ENCODE measurements at places on chromosomes 11 and 22.
A peak's percentile ranks its signal among the peaks of the same experiment; 100 is the strongest.

- DNase-seq, result no peak
Observed at GRCh38 chr11:34351687-34352469, 5.9 kb downstream of the ABTB2 start.

DNA sequence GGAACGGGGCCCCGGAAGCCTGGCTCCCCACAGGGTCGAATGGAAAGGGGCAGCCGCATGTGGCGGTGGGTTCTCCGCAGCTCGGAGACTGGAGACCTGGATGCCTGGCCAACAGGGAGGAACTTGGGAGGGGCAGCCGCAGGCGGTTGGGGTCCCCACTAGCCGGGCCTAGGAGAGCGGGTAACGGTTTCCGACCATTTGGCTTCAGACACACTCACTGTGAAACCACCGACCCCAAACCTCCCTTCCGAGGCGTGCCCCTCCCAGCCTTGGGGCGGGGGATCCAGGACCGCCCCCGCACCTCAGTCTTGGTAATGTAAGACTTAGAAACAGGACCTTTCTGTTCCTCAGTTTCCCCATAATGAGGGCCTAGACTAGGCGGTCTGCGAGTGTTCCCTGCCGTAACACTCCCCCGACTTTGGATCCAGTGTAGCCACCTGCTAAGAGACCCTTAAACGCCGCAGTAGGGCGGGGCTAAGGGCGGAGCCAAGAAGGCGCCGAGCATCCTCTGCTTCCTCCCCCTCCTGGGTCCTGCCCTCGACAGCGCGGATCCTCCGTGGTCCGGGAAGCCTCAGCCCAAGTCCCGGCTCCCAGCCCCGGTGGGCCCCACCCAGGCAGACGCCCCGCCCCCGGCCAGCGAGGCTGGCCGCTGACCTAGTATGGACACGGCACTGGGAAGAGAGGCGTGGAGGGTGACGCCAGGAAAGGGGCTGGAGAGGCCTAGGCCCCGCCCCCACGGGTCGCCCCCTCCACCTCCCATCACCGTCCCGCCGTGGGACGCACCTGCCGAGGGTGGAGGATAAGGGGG, 1.8 kb upstream of the RASGRP2 start:
- DNase-seq, result peak; percentile 67

DNA sequence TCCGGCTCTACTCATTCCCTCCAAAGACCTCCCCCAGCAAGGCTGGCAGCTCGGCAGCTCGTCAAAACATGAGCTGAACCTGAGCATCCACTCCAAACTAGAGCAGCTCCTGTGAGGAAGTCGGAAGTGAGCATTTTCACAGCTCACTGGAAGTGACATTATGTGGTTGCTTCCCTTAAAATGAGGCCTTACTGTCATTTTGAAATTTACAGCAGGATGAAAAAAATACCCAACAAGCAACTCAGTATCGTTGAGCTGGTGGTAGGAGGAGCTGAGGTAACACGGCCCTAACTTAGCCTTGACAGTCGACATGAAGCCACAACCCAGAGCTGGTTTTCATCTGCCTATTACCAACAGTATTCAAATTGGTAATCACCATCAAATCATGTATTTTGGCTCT, 38.0 kb upstream of the ARFGAP3 start:
- no peak for DNase-seq

DNA sequence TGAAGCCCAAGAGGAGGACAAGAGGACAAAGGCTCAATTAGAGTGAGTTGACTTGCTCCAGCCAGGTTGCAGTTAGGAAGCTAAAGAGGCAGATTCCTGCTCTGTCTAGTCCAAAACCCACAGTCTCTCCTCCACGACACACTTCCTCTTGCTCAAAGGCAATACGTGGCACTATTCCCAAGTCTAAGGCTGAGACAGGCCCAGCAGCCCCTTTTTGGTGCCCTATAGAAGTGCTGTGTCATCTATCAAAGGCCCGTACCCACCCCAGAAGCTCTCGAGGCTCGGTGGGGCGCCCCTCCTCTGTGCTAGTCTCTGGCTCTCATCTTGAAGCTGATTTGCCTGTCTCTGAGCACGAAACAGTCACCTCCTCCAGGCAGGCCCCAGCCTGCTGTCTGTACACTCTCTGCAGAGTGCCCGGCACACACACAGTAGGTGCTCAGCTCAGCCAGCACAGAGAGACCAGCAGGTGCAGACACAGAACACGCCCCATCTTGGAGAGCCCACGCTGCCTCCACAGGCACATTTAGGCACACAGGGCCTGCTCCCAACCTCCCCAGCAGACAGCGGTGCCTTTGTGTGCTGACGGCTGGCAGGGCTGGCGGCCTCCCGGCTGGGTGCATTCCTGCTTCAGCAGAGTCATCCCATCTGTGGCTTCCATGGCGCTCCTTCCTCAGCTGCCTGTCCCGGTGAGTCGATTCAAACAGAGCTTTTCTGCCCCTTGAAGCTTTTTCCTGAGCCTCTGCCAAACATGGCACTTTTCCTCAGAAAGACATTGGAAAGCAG, 52.8 kb downstream of the MYH9 start:
- peak; percentile 89 for DNase-seq

- DNase-seq, result no peak
Observed at GRCh38 chr22:18111759-18112330, 1.2 kb downstream of the TUBA8 start.

GRCh38 chr11:13276832-13277767, 490 bp upstream of the BMAL1 start:
- peak; percentile 90 for DNase-seq

GRCh38 chr11:114159802-114160632, 100.5 kb downstream of the ZBTB16 start:
- peak; percentile 84 for DNase-seq

DNA sequence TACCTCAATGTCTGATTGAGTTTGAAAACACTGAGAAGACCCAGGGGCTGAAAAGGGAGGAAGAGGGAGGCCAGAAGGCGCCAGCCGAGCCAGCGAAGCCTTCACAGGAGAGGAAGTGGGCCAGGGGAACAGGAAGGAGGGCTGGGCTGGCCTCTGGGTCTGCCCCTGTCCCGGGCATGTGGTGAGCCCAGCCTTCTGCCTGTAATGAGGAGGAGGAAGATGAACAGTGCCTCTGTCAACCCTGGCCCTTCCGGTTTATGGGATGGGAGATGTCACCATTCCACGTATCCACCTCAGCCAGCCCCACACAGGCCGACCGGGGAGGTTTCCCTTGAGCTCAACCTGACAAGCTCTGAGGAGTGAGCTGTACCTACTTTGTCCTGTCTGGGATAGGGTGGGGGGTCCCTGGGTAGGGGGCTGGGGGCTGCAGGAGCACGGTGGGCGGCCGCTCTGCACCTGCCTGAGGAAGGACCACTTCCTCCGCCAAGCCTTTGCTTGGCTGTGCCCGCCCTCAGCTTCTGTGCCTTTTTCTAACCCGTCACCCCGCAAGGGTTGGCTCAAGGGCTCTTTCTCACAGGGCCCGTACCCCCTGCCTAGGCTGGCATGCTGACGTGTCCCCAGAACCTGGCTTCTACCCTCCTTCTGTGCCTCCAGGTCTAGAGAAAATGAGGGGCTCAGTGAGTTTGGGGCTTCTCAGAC, 2.0 kb downstream of the PARVG start:
- DNase-seq, result no peak

DNA sequence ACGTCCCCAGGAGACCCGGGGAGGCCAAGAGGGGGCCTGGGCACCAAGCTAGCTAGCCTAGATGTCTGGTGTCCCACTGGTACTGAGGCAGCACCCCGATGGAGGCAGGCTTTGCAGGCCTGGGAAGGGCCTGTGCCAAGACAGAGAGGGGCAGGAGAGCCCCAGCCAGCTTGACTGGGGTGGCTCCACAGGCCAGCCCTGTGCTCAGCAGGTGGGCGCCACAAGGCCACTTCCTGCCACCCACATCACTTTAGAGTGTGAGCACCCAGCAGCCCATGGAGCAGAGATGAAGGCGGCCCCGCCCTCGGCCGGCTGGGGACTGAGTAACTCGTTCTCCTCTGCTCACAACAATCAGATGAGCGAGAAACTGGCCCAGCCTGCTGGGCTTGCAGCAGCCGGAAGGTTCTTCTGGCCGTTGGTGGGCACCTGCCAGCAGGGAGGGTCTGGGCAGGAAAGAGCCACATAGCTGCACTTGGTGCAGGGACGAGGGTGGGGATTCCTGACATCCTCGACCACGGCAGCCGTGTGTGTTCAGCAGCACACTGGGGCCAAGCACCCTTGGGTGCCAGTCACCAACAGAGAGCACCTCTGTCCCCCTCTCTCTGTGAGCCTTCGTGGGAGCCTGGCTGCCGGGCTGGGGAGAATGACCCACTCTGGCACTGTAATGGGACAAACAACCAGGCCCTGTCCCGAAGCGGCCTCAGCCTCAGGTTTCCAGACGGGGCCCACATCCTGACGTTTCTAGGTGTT, 7.6 kb downstream of the OSBPL5 start:
- DNase-seq, result no peak

- no peak for DNase-seq
Observed at GRCh38 chr22:40818192-40818746, 877 bp downstream of the SLC25A17 start.

DNA sequence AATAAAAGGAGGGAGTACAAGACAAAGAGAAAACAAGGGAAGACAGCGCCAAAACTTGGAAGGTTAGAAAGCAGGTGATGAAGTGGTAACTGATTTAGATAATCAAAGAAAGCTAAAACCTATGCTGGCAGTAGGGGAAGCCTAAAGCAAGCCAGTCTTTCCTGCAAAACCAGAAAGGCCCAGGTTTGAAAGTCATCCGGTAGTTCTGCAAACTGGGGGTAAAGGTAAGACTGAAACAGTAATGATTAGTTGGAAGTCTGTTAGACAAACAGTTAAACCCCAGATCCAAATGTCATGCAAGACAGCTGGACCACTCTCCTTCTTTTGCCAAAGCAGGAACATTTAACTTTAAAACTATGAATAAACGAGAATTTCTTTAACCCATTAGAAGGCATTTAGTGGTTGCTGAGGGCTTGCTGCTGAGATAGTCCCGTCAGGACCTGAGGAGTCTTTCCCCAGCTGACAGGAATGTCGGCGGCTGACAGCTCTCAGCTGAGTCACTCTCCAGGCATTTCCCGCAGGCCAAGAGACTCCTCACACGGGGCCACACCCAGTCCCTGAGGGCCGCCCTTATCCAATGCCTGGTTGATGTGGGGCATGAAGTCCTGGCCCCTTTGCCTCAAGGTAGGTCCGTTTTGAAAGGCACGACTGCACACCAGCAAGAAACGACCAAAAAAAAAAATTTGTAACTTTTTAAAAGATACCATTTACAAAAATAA, 36.3 kb upstream of the CFAP300 start:
- no peak for DNase-seq

GRCh38 chr11:110892741-110893285, 180.6 kb upstream of the ARHGAP20 start:
- DNase-seq, result no peak

- no peak for DNase-seq
Observed at GRCh38 chr11:2360081-2360642, 16.9 kb upstream of the CD81 start.

Measured in head of caudate nucleus (tissue), 42 donors.